ENCODE measurements at places on chromosomes 13 and 19. TPM values are rescaled to one million over a fixed set of nuclear protein-coding genes. Genes with fewer than 3 reads are reported as not detected.

Gene SERTM1
- total RNA-seq: not detected

Gene FAM216B
- total RNA-seq: not detected

Gene NEK5
- not detected for total RNA-seq

Gene ZNF66
- total RNA-seq: 2.0 TPM

Gene ZNF561
- 38.9 TPM for total RNA-seq

Gene KASH5
- not detected for total RNA-seq

Gene MBD3L3
- not detected for total RNA-seq

Gene CLDND2
- not detected for total RNA-seq

Gene STOML3
- not detected for total RNA-seq

Gene PRR19
- total RNA-seq: 0.36 TPM

Gene KLK3
- not detected for total RNA-seq

Gene LILRA1
- not detected for total RNA-seq

Gene TTYH1
- not detected for total RNA-seq

Gene TMEM161A
- total RNA-seq: 11.1 TPM

Gene ICAM4
- 2.3 TPM for total RNA-seq

Gene PLIN4
- total RNA-seq: under 0.01 TPM

Gene MLLT1
- total RNA-seq: 1.3 TPM

Gene RELB
- 5.0 TPM for total RNA-seq

Gene ZFR2
- total RNA-seq: not detected

Gene S1PR4
- not detected for total RNA-seq

Gene TNFRSF19
- total RNA-seq: 18.6 TPM

Gene MAMSTR
- 0.18 TPM for total RNA-seq

Gene LILRA5
- not detected for total RNA-seq

Gene GJA3
- 3.6 TPM for total RNA-seq

Gene WDR18
- 38.9 TPM for total RNA-seq

Gene CYSLTR2
- total RNA-seq: not detected

Gene AMER2
- not detected for total RNA-seq

Gene PALM
- total RNA-seq: 2.2 TPM

Gene MAG
- not detected for total RNA-seq

Gene PDE4C
- 0.18 TPM for total RNA-seq

Gene CD37
- total RNA-seq: not detected

Gene KLK4
- total RNA-seq: not detected

Gene CCDC70
- total RNA-seq: not detected

Gene PSPN
- total RNA-seq: 0.54 TPM

Gene IRF3
- 39.6 TPM for total RNA-seq

Gene ZNF772
- 33.0 TPM for total RNA-seq

Gene PIBF1
- 26.9 TPM for total RNA-seq

Gene RFPL4A
- total RNA-seq: not detected

Gene MIER2
- total RNA-seq: 11.4 TPM

Gene SIRT2
- total RNA-seq: 37.5 TPM

Data from IMR-90 (cell line).